Glomerular endothelial cell (primary cell): ENCODE measurements at places on chromosomes 1 and 21.

- no peak for DNase-seq
Observed at GRCh38 chr1:245952383-245953026, 554.6 kb downstream of the SMYD3 start.

DNA sequence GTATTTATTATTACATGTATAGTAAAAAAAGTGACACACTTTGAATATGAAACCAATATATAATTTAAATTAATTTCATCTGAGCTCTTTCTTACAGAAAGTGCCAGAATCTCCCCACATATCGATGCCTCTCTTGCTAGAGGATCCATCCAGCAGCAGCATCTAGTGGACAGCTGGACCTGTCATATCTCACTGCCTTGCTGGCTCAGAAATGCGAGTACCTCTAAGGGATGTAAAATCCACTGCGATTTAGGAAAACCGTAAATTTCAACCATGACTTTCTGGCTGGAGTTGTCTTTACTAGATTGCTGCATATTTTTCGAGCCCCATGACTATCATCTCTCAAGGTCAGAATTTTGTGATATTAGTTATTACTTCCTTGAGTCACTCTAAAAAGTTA, 333.8 kb downstream of the NEGR1 start:
- DNase-seq = no peak

DNA sequence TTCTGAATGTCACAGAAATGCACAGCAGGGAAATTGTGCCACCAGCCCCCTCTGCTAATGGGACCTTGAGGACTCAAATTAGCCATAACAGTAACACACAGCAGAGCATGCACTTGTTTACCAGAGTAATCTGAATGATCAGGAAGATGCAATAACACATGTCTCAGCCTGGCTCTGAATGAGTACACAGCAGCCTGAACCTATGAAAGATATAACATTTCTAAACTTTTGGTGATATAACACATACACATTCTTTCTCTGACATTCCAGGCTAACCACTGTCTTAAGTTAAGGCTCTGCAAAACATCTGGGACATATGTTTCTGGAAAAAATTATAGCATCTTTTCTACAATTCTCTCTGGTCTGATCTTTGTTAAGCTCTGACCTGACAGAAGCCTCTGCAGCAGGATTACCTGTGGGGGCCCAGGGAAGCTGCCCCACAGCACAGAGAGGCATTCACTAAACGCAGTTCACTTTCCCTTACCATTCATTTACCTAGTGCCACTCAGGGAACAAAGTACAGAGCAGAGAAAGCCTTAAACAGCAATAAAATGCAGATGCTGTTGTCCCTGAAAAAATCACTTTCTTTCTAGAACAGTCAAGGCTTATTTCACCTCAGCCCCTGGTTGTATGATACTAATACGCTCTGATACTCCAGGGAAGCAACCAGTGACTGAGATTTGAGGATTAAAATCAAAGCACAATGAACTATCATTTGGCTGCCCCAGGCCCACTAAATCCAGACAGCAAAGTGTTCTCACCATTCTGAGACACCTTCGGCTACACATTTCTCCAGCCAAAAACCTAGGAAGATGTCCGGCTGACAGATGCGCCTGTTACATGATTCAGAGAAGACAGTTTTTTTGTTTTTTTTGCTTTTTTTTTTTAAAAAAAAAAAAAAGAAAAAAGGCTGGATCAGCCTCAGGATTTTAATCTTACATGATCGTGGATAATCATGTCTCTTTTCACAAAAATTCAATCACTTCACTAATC, 54.0 kb upstream of the CNN3 start:
- no peak for DNase-seq

- DNase-seq = no peak
Observed at GRCh38 chr1:67951014-67951413, 99.4 kb downstream of the DIRAS3 start.

DNA sequence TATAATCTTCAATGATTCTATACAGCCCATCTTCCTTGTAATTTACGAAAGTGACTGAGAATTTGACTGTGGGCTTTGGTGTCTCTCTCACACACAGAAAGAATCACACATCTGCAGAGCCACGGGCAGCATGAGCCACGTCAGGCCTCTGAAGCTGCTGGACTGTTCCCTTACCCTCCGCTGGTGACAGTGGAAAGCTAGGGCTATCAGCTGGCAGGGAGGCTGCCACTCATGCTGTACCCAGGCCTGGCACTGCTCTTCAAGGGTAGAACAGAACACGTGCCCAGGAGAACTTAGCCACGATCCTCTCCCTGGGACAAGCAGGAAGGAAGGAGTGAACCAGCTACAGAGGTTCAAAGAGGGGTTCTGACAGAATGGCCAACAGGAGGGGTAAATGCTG, 90.7 kb downstream of the JAK1 start:
- no peak for DNase-seq

DNA sequence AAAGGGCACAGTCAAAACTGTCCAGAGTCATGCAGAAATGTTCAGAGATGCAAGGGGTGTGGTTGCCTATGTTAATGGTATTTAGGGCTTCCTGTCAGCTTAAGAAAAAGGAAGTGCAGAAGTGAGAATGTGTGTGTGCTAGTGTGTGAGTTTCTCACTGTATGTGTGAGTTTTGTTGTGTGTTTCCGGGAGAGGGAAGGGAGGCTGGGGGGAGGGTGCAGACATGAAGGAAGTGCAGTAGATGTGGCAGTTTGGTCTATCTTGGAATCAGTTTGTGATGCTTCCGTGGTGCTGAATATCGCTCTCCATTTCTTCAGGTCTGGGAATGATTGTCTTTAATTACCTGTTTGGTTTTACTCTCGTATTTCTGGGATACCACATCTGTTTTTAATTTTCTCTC, 16.5 kb upstream of the ATP6V1G3 start:
- no peak for DNase-seq

DNA sequence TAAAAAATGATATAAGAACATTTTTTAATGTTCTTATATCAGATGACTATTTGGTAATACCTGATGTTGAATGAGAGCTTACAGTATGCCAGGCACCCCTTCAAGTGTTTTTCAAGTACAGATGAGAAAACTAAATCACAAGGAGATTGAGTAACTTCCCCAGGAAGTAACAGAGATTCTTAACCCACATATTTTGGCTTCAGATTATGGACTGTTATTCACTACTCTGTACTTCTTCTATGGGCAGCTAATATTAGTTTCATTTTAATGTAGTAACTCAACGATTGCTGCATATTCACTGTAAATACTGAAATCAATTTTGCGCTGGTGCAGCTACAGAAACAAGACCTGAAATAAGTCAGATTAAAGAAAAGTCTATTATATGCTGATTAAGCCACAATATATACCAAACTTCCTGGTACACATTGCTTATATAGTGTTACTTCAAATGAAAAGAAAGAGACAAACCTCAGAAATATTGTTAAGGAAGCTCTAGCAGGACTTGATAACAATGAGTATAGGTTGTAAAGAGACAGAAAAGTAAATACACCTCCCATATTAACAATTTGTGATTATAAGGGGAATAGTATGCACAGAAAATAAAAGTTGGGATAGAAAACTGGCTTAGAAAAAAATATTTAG, 19.7 kb downstream of the DPYD start:
- DNase-seq = peak; percentile 63

GRCh38 chr1:180154003-180154324, 705 bp upstream of the QSOX1 start:
- no peak for DNase-seq

GRCh38 chr21:34690041-34690792, 21.4 kb downstream of the CLIC6 start:
- DNase-seq = no peak

DNA sequence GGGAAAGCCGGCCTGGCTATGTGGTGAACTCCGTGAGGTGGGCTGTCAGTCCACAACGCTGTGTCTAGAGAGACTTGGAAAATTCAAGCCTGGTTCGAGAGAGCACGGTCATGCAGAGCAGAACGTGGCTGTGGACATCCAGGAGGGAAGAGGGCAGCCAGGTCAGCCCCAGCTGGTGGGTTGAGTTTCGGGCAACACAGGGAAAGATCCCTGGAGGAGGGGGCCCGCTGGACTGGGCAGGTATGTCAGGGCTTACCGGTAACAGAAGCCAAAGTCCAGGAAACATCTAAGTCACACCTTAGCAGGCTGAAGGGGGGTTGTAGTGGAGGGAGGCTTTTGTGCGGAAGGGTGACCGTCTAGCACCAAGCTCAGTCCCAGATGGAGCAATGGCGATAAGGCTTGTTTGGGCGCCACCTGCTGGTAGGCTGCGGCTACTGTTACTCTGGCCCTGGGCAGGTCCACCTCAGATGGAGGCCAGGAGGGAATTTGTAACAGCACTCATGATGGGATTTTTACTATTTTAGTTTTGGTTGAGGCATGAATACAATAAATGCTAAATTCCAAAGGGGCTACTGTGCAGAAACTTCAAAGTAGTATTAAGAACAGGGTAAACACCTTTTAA, 143.3 kb upstream of the ZNF644 start:
- peak; percentile 10 for DNase-seq

- no peak for DNase-seq
Observed at GRCh38 chr1:193260056-193260745, 73.8 kb upstream of the B3GALT2 start.

- no peak for DNase-seq
Observed at GRCh38 chr1:212412374-212412773, 2.3 kb downstream of the PACC1 start.

- DNase-seq = no peak
Observed at GRCh38 chr1:217343907-217344306, 287.0 kb downstream of the GPATCH2 start.

DNA sequence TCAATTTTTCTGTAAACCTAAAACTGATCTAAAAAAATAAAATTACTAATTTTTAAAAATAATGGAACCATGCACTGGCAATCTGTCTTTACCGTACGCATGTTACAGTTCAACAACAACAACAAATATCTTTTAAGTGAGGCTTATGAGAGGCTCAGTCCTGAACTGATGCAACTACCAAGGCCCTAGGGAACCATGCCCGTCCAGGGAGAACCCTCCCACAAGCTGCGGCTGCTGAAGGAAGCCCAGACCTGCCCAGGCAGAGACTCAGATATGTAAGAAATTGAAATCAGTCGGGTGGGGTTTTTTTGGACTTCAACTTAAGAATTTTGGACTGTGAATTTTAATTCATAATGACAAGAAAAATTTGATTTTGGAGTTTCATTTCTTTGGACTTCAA, 91.1 kb downstream of the NPHP4 start:
- no peak for DNase-seq

- DNase-seq = no peak
Observed at GRCh38 chr1:41726899-41727748, 191.6 kb downstream of the HIVEP3 start.

DNA sequence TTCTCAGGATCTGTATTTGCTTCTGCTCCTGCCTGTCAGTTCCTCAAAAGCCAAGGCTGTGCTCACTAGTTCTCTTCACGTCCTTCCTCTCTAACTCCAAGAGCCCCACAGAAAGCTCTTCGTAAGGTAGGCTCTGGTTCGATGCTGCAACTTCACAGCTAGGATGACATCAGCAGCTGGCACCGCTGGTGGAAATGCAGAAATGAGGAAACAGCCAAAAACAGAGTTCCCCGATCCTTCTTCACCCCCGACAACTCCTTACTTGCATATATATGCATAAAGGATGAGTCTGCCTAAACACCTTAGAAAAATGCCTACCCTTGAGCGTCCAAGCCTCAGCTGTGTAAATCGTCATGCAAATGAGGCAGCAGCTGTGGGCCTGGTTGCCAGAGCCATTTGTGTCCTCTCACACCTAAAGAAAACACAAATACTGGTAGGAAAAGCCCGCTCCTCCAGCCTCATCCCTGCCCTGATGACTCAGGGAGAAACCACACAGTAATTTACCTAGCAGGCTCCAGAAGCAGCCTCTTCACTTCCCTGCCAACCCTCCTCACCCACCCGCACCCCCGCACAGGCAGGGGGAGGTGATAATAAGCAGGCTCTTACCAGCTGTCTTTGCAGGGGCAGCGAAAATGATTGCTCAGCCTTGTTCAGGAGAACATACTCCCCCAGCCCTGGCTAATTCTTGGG, 28.2 kb downstream of the BATF3 start:
- DNase-seq = no peak
